ENCODE measurements at places on chromosomes 6 and 20. TPM values are rescaled to one million over a fixed set of nuclear protein-coding genes. Genes with fewer than 3 reads are reported as not detected.
A peak's percentile ranks its signal among the peaks of the same experiment; 100 is the strongest.

Gene DUSP15
- polyA plus RNA-seq = 1.2 TPM

GRCh38 chr6:35590622-35591066, 77.9 kb upstream of the TULP1 start:
- DNase-seq = peak; percentile 95

Gene GGTLC1
- polyA plus RNA-seq = not detected

Gene BPIFB1
- not detected for polyA plus RNA-seq

Gene PAK5
- polyA plus RNA-seq = 0.03 TPM

Gene ZSCAN23
- not detected for polyA plus RNA-seq
